ENCODE measurements at places on chromosomes 13 and 19.

- H3K4me3 ChIP-seq: no peak overlapping the region
- H3K27ac ChIP-seq: no peak overlapping the region
- DNase-seq: no peak
- no peaks in the 10 kb centered on the region for H3K4me1 ChIP-seq
Observed at GRCh38 chr13:87235621-87236020, 435.6 kb upstream of the SLITRK5 start.

GRCh38 chr13:49342454-49342853, 94.7 kb downstream of the CDADC1 start:
- no peak overlapping the region for H3K4me3 ChIP-seq
- no peaks in the 10 kb centered on the region for H3K27me3 ChIP-seq
- no peak for DNase-seq
- H3K36me3 ChIP-seq: no peaks in the 10 kb centered on the region
- H3K27ac ChIP-seq: no peak overlapping the region

DNA sequence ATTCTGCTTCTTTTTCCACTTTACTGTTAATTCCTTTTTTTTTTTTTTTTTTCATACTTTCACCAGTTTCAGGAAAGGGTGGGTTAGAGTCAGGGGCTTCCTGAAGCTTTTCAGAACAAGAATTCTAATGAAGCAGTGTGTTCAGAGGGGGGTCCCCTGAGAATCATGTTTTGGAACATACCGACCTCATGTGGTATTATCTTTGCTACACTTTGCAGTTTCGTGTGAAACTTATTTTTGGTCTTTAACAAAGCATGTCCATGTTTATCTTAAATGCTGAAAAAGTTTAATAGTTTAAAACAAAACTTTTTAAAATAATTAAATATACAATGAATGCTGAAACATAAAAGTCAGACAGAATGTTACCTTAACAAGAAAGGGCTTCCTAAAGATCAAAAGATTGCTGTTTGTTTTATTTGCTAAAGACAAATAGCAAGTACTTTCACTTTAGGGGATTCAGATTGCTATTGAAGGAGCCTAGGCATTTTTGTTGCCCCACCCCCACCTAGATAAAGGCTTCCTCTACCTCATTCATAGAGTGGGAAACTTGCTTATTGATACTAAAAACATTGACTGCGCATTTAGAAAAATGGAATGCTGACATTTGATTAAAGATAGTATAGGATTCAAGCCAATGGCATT, 21.1 kb upstream of the POMP start:
- no peak overlapping the region for H3K4me3 ChIP-seq
- no peak overlapping the region for H3K27ac ChIP-seq
- no peaks in the 10 kb centered on the region for H3K27me3 ChIP-seq
- peaks cover 3% of the 10 kb centered on the region for H3K4me1 ChIP-seq
- no peak for DNase-seq

DNA sequence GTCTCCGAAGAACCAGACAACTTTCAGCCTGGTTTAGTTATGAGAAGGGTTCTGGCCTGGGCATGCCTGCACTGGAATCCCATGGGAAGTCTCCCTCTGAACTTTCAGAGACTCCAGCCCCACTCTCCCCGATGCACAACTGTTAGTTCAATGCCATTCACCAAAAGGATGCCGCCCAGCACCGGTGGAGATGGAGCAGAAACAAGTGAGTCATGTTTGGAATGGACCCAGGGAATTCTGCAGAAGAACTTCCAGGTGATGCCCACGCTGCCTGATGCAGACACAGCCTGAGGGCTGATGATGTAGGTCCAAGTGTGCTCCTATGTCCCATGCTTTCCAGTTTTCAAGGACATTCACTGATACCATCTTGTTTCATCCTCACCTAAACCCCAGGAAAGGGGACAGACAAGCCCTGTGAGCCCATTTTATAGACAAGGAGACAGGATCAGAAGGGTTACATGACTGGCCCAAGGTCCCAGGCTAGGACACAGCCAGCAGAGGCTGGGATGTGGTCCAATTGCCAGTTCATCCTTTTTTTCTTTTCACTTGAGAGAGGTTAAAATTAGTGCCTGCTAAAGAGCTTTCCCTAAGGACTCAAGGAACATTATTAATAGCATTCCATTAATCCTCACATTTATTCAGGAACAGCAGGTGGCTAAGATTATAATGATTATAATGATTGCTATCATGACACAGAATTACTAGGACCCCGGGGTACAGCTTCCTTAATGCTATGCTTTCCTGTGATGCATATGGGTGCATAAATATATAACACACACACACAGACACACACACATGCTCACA, 39.5 kb downstream of the SIAH3 start:
- no peak for DNase-seq
- H3K36me3 ChIP-seq: no peaks in the 10 kb centered on the region
- no peak overlapping the region for H3K27ac ChIP-seq
- no peaks in the 10 kb centered on the region for H3K27me3 ChIP-seq

DNA sequence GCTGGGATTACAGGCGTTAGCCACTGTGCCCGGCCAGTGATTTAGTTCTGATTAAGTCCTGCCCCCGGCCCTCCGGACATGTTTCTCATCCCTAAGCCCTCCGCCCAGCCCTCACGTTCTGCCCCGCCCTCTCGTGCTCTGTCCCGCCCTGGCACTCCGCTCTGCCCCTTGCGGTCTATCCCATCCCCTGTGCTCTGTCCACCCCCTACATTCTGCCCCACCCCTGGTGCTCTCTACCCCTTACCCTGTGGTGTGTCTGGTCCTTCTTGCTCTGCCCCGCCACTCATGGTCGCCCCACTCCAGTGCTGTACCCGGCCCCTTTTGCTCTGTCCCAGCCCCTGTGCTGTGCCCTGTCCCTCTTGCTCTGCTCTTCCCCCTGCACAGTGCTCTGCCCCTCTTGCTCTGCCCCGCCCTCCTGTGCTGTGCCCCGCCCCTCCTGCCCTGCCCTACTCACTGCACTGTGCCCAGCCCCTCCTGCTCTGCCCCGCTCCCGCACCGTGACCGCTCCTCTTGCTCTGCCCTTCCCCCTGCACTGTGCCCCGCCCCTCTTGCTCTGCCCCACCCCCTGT, 3.0 kb downstream of the GTPBP3 start:
- peaks cover 7% of the 10 kb centered on the region for H3K36me3 ChIP-seq
- no peak overlapping the region for H3K27ac ChIP-seq
- peak; percentile 27 for DNase-seq
- H3K27me3 ChIP-seq: no peaks in the 10 kb centered on the region

GRCh38 chr13:99980201-99980823, 1.3 kb upstream of the ZIC2 start:
- H3K36me3 ChIP-seq: no peaks in the 10 kb centered on the region
- peaks cover 77% of the 10 kb centered on the region for H3K27me3 ChIP-seq
- peak overlapping the region; percentile 19 for H3K4me3 ChIP-seq

- no peaks in the 10 kb centered on the region for H3K27me3 ChIP-seq
- no peak for DNase-seq
- no peaks in the 10 kb centered on the region for H3K36me3 ChIP-seq
- no peaks in the 10 kb centered on the region for H3K4me1 ChIP-seq
- H3K4me3 ChIP-seq: no peak overlapping the region
Observed at GRCh38 chr13:106958621-106959048, 390.7 kb upstream of the ARGLU1 start.

GRCh38 chr13:35481777-35482176, 5.3 kb upstream of the MAB21L1 start:
- no peaks in the 10 kb centered on the region for H3K36me3 ChIP-seq
- peaks cover 19% of the 10 kb centered on the region for H3K27me3 ChIP-seq
- H3K4me1 ChIP-seq: no peaks in the 10 kb centered on the region
- no peak overlapping the region for H3K27ac ChIP-seq
- no peak for DNase-seq

DNA sequence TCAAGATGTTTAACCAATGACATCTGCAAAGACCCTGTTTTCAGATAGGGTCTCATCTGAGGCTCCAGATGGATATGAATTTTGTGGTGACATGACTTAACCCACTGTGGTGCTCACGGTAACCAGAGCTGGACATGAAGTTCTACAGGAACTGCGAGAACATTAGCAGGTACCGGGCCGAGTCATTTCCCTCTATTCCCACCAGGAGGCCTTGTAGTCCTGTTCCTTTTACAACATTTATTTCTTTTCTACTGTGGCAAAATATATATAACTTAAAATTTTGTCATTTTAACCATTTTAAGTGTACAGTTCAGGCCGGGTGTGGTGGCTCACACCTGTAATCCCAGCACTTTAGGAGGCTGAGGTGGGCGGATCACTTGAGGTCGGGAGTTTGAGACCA, 7.6 kb upstream of the TSPAN16 start:
- H3K27ac ChIP-seq: no peak overlapping the region
- no peak for DNase-seq
- H3K27me3 ChIP-seq: peaks cover 33% of the 10 kb centered on the region
- no peaks in the 10 kb centered on the region for H3K36me3 ChIP-seq

DNA sequence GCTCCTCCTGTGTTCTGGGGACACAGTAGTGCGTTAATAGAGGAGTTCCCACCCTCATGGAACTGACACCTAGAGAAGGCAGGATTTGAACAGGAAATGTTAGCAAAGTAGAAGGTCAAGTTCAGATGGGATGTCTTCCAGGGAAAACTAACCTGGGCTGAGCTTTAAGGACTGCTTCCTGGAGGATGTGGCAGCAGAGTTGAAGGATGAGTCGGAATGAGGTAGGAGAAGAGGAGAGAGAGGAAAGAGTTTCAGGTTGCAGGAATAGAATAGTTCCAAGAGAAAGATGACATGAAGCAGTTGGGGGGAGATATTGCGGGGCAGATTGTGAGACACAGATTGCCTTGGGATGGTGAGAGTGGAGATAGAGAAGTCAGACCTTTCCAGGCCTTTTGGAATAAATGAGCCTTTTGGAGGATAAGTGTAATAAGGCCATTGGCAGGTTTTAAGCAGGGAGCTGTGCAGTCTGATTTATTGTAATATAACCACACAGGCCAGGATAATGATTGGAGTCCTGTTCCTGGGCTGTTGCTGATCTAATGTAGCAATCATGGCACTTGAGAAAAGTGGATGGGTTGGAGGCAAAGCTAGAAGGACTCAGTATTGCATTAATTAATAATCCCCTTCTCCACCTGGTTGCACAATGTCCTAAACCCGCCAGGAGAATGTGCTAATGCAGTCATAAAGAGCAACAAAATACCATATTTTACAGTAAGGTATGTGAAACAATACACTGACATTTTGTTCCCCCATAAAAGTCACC, 205.4 kb downstream of the SHISA2 start:
- H3K27me3 ChIP-seq: no peaks in the 10 kb centered on the region
- H3K27ac ChIP-seq: peak overlapping the region; percentile 52
- H3K4me1 ChIP-seq: peaks cover 21% of the 10 kb centered on the region
- H3K36me3 ChIP-seq: no peaks in the 10 kb centered on the region
- peak overlapping the region; percentile 26 for H3K4me3 ChIP-seq

GRCh38 chr19:58581227-58582141, 8.3 kb upstream of the MZF1 start:
- H3K27ac ChIP-seq: peak overlapping the region; percentile 35
- peaks cover 9% of the 10 kb centered on the region for H3K4me1 ChIP-seq
- peaks cover 26% of the 10 kb centered on the region for H3K36me3 ChIP-seq
- no peaks in the 10 kb centered on the region for H3K27me3 ChIP-seq
- DNase-seq: peak; percentile 88

DNA sequence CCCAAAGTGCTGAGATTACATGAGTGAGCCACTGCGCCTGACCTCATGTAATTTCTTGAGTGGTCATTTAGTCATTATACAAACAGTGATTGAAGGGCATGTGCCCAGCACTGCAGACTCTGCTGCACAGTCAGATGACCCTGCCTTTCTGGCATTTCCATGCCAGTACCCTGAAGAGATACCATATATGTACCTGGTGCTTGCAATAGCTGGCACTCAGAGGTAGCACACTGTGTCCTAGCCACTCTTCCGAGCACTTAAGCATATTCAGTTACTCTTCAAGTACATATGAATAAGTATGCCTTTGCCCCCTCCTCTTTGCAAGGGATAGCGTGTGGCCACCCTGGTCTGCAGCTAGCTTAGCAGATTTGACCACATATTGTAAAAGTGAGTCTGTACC, 15.5 kb downstream of the STX10 start:
- H3K36me3 ChIP-seq: peaks cover 40% of the 10 kb centered on the region
- H3K27me3 ChIP-seq: no peaks in the 10 kb centered on the region
- no peak overlapping the region for H3K4me3 ChIP-seq
- peaks cover 24% of the 10 kb centered on the region for H3K4me1 ChIP-seq

- H3K4me3 ChIP-seq: no peak overlapping the region
- peaks cover 8% of the 10 kb centered on the region for H3K27me3 ChIP-seq
- no peaks in the 10 kb centered on the region for H3K36me3 ChIP-seq
Observed at GRCh38 chr13:43303033-43303729, 279.8 kb downstream of the DNAJC15 start.

DNA sequence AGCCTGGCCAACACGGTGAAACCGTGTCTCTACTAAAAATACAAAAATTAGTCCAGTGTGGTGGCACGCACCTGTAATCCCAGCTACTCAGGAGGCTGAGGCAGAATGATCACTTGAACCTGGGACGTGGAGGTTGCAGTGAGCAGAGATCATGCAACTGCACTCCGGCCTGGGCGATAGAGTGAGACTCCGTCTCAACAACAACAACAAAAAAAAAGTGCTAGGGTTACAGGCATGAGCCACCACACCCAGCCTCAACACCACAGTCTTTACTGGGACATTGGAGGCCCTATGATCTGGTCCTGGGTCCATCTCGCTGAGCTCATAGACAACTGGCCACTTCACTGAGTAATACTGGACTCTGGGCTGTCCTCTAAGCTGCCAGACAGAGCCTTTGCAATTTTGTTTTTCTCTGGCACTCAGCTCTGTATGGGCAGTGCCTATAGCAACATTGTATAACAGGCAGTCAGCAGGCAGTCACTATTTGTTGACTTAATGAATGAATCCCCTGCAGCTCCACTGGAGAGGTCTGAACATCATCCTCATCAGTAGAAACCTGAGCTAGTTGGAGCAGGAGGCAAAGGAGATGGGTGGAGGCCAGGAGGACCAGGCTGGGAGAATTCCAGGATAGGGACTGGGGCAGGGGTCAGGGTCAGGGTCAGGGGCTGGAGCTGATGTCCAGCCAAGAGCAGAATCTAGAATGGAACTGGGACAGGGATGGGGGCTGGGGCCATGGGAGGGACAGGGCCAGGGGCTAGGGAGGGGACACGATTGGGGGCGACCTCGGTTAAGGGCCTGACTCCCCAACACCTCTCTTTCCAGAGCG, 8.1 kb downstream of the BLOC1S3 start:
- no peak overlapping the region for H3K4me3 ChIP-seq
- no peak for DNase-seq
- H3K27me3 ChIP-seq: no peaks in the 10 kb centered on the region
- peaks cover 7% of the 10 kb centered on the region for H3K36me3 ChIP-seq

- no peak overlapping the region for H3K4me3 ChIP-seq
- no peaks in the 10 kb centered on the region for H3K36me3 ChIP-seq
- DNase-seq: no peak
- H3K27ac ChIP-seq: no peak overlapping the region
Observed at GRCh38 chr19:52748336-52748950, 13.6 kb upstream of the ZNF611 start.

GRCh38 chr13:21075011-21075378, 13.6 kb upstream of the LATS2 start:
- peaks cover 16% of the 10 kb centered on the region for H3K4me1 ChIP-seq
- no peak overlapping the region for H3K27ac ChIP-seq
- H3K4me3 ChIP-seq: peak overlapping the region; percentile 62
- H3K27me3 ChIP-seq: peaks cover 4% of the 10 kb centered on the region

DNA sequence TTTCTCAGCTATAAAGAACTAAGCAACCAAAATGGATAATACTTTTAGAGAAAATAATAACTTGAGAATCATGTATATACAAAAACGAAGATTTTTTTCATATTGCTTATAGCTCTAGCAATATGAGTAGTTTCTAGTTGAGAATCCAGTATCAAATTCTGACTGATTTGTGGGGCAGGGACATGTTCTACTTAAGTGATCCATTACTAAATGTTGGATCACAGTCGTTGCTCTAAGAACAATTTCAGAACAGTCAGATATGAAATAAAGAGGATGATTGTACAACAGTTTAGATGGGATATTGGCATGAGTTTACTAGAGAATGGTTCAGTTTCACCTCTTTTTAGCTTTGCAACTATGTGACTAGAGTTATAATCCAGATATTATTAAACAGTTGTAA, 39.9 kb downstream of the SOX21 start:
- no peak for DNase-seq
- no peaks in the 10 kb centered on the region for H3K4me1 ChIP-seq
- no peak overlapping the region for H3K4me3 ChIP-seq
- H3K27me3 ChIP-seq: no peaks in the 10 kb centered on the region
- H3K27ac ChIP-seq: no peak overlapping the region
